Cortex of kidney (tissue), 1 donor: ENCODE measurements at places on chromosomes 4 and X.

GRCh38 chrX:142095651-142096245, 109.3 kb downstream of the MAGEC2 start:
- no peak for DNase-seq

DNA sequence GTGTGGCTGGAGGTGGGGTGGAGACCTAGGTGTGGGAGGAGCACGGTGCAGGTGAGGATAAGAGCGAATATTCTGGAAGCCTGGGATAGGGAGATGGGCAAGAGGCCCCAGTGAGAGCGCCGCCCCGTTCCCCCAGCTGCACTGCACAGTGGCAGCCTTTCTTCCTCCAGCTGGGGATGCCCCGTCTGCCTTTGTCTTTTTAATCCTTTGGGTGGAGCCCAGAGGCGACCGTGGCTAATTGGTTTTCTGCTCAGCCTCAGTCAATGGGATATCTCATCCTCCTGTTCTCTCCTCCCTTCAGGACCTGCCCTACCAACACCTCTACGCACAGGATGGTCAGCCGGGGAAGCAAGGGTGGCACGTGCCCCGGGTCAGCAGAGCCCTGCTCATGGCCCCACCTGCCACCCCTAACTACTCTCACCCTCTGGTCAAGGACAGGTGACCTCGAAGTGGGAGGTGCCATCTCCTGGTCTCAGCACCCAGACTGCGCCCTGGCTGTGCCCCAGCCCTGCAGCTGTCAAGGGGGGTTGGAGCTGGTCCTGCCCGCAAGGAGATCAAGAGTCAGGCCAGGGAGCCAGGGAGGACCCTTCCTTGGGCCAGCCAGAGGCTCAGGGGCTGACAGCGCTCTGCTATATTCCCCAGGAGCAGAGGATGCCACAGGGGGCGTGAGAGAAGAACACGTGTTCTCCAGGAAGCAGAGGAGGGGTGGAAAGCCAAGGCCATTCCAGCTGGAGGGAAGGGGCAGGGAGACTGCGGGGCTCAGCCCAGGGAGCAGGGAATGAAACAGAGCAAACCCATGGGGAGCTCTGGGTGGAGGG, 64.0 kb downstream of the ADRA2C start:
- no peak for DNase-seq

DNA sequence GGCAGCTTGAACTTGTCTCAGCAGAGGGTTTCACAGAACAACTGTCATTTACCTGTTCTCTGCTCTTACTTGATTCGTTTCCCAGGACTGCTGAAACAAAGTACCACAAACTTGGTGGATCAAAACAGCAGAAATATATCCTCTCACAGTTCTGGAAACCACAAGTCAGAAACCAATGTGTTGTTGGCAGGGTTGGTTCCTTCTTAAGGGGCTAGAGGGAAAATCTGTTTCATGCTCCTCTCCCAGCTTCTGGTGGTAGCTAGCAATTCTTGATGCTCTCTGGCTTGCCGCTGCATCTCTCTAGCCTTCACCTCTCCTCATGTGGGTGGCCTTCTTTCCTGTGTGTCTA, 4.7 kb downstream of the TLR8 start:
- DNase-seq: no peak

GRCh38 chr4:165207431-165208220, at the start of gene KLHL2:
Gene KLHL2 (plus strand): TSS chr4:165207561. CDS start chr4:165207877, 316 bp downstream.
- no peak for DNase-seq
